ENCODE measurements at places on chromosomes 4 and X. TPM values are rescaled to one million over a fixed set of nuclear protein-coding genes. Genes with fewer than 3 reads are reported as not detected.
A peak's percentile ranks its signal among the peaks of the same experiment; 100 is the strongest.

DNA sequence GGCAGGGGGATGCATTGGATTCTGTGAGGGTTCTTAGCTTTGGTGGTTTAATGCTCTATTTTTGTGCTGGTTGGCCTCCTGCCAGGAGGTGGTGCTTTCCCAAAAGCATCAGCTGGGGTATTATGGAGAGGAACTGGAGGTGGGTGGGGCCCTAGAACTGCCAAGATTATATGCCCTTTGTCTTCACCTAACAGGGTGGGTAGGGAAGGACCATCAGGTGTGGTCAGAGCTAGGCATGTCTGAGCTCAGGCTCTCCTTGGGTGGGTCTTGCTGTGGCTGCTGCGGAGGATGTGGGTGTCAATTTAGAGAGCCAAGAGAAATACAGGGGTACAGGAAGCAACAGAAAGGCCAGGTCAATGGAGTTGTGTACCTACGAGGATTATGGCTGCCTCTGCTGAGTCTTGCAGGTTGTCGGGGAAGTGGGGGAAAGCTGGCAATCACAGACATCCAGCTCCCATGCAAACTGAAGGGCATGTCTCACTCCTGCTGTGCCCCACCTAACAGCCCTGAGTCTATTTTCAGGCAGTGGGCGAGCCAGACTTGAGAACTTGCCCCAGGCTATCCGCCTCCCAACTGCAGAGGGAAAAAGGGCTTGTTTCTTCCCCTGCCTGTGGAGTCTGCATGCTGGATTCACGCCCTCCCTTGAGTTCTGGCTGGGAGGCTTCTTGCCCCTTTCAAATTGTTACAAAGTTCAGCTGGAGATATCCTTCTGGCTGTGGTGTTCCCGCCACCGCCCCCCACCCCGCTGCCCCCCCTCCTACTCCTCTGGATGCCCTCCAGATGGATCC lies 212.0 kb downstream of the COMMD8 start:
- no peak for DNase-seq

GRCh38 chr4:149203256-149204001 lies 612.2 kb downstream of the IQCM start:
- no peak for DNase-seq

DNA sequence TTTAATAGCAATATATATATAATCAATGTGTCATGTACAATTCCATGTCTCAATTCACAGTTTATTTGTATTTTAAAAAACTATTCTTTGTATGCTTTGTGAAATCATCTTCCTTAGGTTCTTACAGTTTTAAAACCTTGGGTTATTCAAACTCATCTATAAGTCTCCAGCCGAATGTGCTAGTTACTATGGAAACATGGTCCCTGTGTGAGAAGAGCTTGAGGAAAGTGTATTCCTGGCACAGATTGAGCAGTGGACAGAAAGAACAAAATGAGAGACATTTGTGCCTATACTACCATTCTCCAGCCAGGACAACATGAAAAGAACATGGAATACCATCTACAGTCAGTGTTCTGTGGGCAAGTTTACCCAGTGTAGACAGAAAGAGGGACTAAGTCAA lies 103.4 kb downstream of the EFHC2 start:
- DNase-seq: no peak

DNA sequence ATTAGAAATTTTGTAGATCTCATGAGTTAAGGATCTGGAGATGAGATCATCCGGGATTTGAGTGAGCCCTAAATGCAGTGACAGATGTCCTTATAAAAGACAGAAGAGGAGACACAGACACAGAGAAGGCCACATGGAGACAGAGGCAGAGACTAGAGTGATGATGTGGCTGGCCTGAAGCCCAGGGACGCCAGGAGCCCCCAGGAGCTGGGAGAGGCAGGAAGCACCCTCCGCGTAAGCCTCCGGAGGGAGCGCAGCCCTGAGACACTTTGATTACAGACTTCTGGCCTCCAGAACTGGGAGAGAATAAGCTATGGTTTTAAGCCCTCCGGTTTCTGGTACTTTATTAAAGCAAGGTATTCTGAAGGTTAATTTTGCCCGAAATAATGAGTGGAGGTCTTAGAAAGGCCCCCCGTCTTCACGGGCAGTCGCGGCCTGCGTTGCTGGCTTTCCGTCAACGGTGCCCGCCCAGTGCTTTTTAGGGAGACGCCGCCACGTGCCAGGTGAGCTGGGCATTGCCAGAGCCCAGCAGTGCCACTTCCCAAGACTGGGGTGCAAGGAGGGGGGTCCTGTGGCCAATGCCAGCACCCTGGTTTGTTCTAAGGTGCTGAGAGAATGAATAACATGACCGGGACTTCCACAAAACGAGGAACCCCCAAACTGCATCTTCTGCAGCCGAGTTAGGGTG lies 8.1 kb downstream of the DHRSX start:
- DNase-seq: no peak

DNA sequence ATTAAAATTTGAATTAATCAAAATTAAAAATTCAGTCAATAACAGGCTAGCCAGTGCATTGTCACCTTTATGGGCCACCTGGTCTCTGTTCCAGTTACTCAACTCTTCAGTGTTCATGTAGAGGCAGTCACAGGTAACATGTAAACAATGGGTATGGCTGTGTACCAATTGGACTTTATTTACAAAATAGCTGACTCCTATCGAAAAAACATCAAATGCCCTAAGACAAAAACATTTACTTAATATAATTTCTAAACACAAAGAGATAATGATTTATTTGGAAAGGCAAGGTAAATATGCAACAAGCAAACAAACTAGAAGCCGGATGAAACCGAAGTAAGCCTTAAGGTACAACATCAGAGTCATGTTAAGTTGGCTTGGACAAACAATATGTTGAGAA lies 8.8 kb downstream of the TMEM150C start:
- DNase-seq: no peak

DNA sequence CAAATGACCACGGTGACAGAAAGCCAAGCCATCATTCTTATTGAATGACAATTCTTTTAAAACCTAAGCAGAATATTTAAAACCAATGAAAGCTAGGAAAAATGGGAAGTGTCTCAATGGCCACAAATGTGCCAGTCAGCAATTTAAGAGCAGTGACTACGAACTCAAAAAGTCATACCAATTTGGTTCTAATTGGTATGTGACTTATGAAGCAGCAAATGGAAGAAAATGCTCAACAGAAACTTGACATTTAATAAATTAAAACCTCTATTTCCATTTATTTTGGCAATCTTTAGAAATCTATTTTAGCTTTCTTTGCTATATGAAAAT lies 25.7 kb upstream of the BCLAF3 start:
- DNase-seq: no peak

GRCh38 chrX:27675493-27675892 lies 85.3 kb downstream of the DCAF8L2 start:
- DNase-seq: no peak

DNA sequence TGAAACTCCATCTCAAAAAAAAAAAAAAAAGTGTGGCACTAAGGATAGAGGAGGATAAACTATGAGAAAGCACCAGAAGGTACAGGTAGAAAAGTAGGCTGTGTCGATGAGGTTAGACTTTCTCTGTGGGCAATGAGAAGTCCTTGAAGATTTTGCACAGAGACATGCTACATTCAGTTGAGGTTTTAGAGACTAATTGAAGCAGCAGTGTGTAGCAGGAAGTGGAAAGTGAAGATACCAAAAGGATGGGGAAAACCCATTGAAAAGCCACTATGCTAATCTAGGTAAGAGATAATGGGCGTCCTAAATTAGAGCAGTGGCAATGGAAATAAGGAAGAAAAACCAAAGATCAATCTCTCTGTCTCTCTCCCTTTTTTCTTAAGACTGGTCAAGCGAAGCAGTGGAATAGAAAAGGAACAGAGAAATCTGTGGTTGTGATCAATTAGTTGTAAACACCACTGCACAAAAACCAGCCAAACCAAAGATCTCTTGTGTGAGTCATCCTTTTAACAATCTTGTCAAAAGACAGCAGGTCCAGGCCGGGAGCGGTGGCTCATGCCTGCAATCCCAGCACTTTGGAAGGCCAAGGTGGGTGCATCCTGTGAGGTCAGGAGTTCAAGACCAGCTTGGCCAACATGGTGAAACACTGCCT lies 3.5 kb downstream of the SPINK2 start:
- no peak for DNase-seq

- DNase-seq: no peak
These were observed 68.2 kb downstream of the ARHGAP10 start for GRCh38 chr4:147799986-147800555.

- DNase-seq: no peak
These were observed 119.2 kb upstream of the GRID2 start for GRCh38 chr4:92184566-92184965.

DNA sequence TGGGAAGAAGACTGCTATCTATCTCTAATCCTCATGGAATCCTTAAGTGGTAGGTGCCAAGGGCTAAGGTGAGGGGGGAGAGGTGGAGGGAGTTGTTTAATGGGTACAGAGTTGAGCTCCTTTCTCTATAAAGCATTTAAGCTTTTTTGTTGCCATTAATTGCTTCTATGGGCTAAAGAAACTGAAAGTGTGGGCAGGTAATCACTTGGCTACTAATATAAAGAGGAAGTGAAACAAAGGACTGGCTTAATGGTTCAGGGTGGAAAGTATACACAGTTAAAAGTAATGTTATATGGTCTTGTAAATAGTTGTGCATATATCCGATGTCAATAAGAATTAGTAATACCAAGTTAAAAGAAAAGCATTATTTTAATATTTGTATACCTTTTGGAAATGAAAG lies 83.9 kb downstream of the POLA1 start:
- no peak for DNase-seq

- DNase-seq: no peak
These were observed 231.3 kb upstream of the CXXC4 start for GRCh38 chr4:104726002-104726401.

DNA sequence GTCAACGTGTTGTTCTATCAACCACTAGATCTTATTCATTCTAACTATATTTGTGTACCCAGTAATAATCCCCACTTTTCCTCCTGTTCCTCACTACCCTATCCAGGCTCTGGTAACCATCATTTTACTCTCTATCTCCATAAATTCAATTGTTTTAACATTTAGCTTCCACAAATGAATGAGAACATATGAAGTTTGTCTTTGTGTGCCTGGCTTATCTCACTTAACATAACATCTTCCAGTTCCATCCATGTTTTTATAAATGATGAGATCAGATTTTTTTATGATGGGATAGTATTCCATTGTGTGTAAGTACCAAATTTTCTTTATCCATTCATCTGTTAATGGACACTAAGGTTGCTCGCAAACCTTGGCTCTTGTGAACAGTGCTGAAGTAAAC lies 59.9 kb upstream of the IBSP start:
- DNase-seq: no peak

- no peak for DNase-seq
These were observed 49.2 kb upstream of the FAM9C start for GRCh38 chrX:13093529-13094140.

GRCh38 chrX:41559235-41560052 lies 112.3 kb downstream of the NYX start:
- DNase-seq: no peak

- peak; percentile 52 for DNase-seq
These were observed 134.4 kb upstream of the JADE1 start for GRCh38 chr4:128675083-128675482.

- DNase-seq: no peak
These were observed 161.6 kb downstream of the PCDH18 start for GRCh38 chr4:137370679-137371078.

DNA sequence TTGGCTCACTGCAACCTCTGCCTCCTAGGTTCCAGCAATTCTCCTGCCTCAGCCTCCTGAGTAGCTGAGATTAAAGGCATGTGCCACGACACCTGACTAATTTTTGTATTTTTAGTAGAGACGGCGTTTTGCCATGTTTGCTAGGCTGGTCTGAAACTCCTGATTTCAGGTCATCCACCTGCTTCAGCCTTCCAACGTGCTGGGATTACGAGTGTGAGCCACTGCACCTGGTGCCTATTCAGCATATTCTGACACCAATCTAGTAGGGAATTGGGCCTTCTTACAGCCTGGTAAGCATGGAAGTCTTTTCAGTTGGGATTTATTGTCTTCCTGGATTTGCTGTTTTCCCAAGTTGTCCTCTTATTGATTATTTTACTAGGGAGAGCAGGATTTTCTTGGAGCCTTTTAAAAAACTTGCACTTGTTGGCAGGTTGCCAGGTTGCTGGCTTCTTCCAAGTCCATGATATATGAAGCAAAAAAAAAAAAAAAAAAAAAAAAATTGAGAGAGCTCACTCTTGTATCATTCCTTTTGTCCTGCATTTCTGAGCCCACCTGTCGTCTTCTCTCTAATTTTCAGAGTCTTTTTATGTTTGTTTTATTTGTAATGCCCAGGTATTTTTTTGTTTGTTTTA lies 43.7 kb downstream of the TMPRSS11E start:
- DNase-seq: no peak

GPR173 gene
- total RNA-seq: 21.2 TPM

HTN1 gene
- not detected for total RNA-seq

DEFB131A gene
- total RNA-seq: not detected

STK32B gene
- 57.5 TPM for total RNA-seq

PARM1 gene
- total RNA-seq: 7.3 TPM

SSX1 gene
- total RNA-seq: not detected

SLC26A1 gene
- 2.0 TPM for total RNA-seq

AP1S2 gene
- total RNA-seq: 185 TPM

FAM184B gene
- 5.3 TPM for total RNA-seq

SLC9B1 gene
- 5.7 TPM for total RNA-seq
